ENCODE measurements at places on chromosomes 3 and 15.

DNA sequence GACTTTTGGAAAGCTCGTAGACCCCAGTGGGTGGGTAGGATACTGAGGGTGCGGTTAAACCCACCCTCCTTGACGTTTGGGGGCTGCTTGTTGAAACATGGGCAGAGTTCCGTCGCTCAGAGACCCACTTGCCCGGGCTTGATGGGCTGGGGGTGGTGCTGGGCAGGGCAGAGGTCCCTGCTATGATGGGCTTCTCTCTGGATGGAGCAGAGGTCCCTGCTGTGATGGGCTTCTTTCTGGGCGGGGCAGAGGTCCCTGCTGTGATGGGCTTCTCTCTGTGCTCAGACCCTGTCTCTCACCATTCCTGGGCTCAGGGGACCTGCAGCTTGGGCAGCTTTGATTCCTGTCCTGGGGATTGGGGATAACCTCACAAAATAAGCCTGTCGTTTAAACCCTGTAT lies 45.2 kb downstream of the FBLN2 start:
- DNase-seq: no peak

- DNase-seq: peak; percentile 25
Observed at GRCh38 chr3:186775999-186776398, 7.4 kb upstream of the EIF4A2 start.

DNA sequence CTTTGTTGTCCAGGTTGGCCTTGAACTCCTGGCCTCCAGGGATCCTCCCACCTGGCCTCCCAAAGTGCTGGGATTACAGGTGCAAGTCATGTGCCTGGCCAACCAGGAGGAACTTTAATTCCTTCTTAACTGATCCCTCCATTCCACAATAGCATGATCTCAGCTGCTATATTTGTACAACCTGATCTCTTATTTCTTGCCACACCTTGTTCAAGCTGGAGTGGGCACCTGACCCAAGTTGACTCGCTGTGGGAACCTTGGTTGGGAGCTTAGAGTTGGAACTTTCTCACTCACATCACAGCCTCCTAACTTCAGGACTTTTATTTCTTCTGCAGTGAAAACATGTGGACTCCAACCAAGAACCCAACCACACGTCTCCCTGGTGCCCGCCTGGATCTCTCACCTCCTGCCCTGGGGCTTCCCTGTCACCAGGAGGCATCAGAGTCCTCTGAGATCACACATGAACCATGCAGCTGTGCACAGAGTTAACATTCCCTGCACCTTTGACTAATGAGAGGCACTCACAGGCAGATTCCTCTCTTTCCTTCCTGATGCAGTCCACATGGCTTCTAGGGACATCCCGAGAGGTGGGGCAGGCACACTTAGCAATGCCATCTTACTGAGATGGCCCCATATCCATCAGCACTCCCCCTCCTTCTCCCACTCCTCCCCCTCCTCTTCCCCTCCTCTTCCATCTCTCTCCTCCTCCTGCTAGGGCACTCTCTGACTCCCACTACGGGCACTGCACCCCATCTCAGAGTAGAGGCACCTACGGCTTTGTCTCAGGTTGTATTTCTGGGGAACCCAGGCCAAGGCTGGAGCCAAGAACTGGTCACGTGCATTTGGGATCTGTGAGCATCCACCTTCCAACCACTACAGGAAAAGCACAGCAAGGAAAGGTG lies 9.7 kb upstream of the CYFIP1 start:
- no peak for DNase-seq

DNA sequence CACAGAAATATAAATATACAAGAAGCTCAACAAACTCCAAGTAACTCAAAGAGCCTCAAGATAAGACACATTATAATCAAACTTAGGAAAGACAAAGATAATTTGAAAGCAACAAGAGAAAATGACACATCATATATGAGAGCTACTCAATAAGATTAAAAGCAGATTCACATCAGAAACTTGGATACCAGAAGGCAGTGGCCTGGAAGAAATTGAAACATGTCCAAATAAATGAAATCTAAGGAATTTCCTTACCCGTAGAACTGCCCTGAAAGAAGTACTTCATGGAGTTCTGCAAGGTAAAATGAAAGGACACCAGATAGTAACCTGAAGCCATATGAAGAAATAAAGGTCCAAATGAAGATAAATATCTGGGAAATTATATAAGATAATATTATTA lies 113.9 kb downstream of the LSAMP start:
- DNase-seq: peak; percentile 15

DNA sequence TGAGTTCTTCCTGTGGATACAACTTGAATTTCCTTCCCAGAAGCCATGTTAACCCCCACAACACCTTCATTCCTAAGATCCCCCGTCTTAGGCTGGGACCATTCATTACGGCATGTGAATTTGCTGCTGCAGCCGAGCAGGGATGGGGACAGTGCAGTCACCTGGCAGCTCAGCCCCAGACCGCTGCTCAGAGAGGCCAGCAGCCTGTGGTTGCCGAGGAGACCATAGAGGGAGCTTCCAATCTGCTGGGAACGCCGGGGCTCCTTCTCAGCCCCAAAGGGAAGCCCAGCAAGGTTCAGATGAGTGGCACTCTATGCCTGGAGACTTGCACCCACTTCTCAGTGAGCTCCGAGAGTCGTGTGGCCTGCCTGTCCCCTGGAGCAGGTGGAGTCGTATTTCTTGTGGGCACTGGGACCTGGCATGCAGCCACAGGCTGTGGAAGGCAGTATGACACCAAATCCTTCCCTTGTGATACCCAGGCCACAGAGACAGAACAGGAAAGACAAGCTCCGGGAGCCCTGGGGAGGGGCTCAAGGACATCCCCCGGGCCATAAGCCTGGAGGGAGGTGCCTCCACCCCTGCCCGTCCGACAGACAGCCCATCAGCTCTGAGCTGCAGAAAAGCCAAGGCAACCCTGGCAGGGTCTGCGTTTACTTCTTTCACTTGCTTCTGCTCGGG lies 167.3 kb downstream of the FAM43A start:
- no peak for DNase-seq

- no peak for DNase-seq
Observed at GRCh38 chr3:10552631-10552943, 47.2 kb upstream of the ATP2B2 start.

DNA sequence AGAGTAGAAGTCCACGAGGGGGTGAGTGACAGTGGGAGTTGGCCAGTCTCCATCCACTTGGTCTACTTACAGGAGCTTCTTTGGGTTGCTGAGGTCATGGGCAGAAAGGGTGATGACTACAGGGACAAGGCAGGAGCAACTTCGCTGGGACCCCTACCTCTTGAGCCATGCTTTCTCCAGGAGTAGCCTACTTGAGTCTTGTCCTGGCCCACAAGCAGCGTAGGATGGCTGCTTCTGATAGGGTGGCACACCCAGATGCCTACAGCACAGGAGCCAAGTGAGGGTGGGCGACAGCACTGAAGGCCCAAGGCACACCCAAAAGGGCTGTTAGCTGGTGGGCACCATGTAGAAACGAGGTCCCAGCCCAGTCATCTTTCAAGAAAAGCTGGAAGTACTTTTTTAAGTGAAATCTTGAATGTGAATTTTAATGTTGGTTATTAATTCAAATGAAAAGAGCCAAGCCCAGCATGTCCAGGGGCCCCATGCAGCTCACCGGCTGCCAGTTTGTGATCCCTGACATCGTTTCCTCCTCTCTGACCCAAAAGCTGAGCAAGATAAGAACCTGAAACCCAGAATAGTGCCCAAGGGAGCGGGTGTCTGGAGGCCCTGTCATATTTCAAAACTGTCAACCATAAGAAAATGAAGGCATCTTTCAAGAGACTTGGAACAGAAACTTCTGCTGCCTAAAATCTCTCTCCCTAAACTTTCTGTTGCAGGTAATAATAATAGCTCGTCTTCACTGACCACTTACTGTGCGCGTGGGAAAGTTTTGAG lies 2.2 kb upstream of the CPEB1 start:
- DNase-seq: no peak

DNA sequence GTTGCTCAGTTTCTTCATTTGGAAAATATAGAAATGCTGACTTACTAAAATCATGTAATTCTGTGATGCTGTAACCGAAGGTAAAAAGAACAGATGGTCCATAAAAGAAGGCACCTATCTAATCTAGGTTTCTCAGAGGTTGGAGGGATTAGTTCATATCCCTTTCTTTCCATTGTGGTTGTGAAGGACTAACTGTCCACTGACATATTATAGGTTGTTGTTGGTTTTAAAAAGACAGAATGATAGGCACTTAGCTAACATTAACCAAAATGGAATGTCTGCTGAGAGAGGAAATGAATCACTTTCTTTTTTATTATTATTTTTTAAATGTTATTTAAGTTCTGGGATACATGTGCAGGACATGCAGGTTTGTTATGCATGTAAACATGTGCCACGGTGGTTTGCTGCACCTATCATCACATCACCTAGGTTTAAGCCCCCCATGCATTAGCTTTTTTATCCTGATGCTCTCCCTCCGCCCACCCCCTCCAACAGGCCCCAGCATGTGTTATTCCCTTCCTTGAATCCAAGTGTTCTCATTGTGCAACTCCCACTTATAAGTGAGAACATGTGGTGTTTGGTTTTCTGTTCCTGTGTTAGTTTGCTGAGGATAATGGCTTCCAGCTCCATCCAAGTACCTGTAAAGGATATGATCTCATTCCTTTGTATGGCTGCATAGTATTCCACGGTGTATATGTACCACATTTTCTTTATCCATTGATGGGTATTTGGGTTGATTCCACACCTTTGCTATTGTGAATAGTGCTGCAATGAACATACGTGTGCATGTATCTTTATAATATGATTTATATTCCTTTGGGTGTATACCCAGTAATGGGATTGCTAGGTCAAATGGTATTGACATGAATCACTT lies 45.8 kb downstream of the ALDH1A2 start:
- peak; percentile 65 for DNase-seq

GRCh38 chr3:113079218-113079961 lies 88.6 kb downstream of the GTPBP8 start:
- no peak for DNase-seq

GRCh38 chr3:127820221-127820825 lies 2.0 kb downstream of the MGLL start:
- peak; percentile 44 for DNase-seq

GRCh38 chr15:99409560-99409959 lies 156.2 kb upstream of the MEF2A start:
- DNase-seq: no peak

DNA sequence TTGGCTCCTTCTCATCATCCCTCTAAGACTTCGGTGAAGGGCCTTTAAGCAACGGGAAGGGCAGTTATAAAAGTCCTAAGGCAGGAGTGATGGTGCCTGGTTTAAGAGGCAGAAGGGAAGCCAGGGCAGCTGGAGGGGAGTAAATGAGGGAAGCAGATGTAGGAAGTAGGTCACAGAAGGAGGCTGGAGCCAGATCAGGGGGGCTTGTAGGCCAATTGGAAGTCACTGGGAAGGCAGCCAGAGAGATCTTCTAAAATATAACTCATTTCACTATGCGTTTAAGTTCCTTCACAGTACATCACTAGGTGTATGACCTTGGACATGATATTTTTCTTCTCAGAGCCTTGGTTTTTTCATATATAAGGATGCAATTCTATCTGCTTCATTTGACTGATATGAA lies 94.7 kb downstream of the MYH15 start:
- no peak for DNase-seq

- no peak for DNase-seq
Observed at GRCh38 chr3:43998370-43998835, 243.3 kb upstream of the TOPAZ1 start.

DNA sequence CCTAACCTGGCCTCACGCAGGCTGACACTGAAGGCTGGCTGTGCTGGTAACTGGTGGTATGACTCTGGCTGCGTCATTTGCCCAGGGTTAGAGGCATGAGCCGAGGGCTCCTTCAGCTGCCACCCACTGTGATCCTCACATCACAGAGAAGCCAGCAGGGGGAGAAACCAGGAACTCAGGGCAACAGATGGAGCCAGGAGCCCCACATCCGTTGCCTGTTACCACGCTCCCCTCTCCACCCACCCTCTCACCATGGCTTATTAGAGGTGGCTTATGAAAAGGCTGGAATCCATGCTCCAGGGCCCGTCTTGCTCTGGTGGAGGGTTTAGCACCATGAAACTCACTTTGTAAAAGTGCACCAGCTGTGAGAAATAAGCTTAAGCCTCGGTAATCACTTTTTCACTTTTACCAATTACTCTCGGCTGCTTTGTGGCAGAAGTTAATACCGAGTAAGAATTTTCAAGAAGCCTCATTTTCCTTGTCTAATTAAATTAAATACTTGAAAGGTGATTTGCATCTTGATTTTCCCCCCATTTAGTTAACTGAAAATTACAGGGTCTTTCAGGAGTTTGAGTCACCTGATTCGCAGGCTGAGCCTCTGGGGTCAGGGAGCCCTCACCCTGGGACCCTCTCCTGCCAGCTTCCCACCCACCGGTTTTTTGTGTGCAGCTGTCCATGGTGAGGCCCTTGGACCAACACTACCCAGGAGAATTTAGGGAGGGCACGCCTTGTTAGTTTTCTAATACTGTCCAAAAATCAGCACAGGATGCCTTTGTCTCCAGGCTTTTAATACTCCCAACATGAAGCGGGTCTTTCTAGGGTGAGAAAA lies 60.9 kb downstream of the ASB7 start:
- DNase-seq: peak; percentile 44

- DNase-seq: no peak
Observed at GRCh38 chr3:140911822-140912221, 29.8 kb upstream of the SLC25A36 start.

- no peak for DNase-seq
Observed at GRCh38 chr3:13145826-13146642, 72.8 kb upstream of the IQSEC1 start.

- peak; percentile 89 for DNase-seq
Observed at GRCh38 chr3:127074900-127075360, 92.0 kb downstream of the PLXNA1 start.

- no peak for DNase-seq
Observed at GRCh38 chr3:52784931-52785590, 7.7 kb downstream of the ITIH1 start.

DNA sequence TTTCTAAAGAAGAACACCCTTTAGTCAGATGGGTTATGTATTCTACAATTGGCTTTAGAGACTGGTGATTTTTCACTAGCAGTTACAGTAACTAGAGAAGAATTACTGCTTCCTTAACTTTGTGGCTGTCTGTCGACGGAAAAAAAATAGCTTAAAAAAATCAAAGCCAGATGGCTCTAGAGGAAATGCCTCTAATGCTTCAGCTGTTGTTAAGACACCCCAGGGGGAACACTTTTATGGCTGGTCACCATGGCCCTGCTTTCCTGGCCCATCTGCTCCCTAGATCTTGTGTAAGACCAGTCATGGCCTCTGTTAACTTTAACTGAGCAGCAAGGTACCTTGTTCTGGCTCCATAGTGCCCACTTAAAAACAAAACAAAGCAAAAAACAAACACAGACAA lies 198.6 kb upstream of the PLSCR5 start:
- peak; percentile 97 for DNase-seq

DNA sequence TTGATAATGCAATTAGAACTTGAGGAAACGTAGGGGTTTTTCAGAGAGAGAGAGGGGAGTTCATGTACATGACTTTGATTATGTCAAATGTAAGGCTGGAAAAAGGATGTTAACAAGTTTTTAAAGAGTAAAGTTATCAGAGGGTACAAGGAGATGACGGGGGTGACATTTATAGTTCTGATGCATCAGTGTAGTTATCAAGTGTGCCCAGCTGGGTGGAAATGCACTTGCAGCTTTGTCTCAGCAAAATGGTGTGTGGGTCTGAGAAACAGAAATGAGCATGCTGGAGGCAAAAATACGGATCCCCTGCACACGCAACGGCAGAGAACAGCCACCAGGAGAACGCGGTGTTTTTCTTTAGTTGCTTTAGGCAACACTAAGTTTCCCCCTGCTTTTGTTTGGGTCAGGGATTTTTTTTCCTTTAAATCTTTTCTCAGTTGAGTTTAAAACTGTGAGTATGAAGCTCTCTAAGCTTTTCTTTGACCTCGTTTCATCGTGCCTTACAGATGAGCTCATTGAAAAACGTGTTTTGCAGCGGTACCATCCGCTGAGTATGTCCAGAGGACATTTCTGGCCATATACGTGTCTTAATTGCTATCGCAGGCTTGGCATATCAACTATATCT lies 205.4 kb downstream of the PDZRN3 start:
- peak; percentile 77 for DNase-seq

All from fibroblast of skin of right biceps (primary cell).